ENCODE measurements at places on chromosomes 11 and 22.

DNA sequence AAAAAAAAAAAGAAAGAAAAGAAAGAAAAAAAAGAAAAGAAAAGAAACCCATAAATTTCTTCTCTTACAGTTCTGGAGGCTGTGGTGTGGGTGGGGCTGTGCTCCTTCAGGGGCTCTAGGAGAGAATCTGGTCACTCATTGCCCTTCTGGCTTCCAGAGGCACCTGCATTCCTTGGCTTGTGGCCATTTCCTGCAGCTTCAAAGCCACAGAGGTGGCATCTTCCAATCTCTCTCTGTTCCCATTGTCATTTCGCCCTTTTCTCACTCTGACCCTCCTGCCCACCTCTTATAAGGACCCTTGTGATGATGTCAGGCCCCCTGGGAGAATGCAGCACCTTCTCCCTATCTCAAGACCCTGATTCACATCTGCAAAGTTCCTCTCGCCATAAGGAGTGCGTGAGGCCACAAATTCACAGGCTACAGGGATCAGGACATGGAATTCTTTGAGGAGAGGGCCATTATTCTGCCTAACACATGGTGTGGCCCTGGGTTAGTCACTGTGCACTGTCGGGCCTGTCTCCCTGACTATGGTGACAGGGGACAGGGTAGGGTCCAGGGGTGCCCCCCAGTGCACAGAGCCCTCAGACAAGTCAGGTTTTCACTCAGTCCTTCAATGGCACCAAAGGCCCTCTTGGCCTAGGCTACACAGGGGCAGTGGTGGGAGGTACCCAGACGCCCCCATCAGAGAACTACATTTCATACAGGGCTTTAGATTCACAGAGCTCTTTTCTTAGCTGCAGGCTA is 38.6 kb upstream of the PRR5 start:
- DNase-seq: no peak

- DNase-seq: peak; percentile 12
These were observed at the start of gene TCN2 for GRCh38 chr22:30606455-30607299. Gene TCN2, plus strand, starts transcription at chr22:30607174. Its CDS starts 158 bp downstream, at chr22:30607332.

DNA sequence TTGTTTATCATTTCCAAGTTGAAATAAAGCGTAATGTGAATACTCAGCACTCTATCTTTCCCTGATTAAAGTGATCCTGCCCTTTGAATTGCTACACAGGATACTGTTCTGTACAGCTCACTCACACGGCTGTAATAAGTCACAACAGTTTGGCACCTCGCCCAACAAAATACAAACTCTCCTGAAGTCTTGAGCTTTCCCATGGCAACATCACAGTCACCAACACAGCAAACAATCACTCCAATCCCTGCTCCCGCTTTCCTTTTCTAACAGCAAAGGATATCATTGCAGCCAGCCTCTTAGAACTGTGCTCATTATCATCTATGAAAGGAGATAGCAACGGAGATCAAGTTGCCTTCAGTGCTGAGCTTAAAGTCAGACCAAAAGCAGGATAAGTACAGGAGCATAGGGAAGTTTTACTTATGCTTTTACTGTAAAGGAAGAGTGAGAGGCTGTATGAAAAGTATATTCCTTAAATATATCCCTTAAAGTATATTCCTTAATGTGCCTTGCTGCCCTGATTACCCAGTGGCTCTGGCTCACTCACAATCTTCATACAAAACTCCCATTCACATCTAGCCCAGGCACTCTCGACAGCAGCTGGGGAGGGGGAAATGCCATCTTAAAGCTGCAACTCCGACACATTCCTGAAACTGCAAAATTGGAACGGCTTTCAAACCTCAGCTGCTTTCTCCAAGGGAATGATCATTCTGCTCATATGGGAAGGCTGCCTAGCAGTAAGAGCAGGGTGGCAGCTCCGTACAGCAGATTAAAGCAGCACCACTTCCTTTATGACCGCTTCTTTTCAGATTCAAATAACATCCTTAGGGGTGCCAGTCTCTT is 35.8 kb downstream of the MAML2 start:
- no peak for DNase-seq

GRCh38 chr22:33817512-33818127 is 102.7 kb downstream of the LARGE1 start:
- no peak for DNase-seq

GRCh38 chr11:69941546-69942332 is 122.5 kb upstream of the FGF3 start:
- no peak for DNase-seq

GRCh38 chr11:12531681-12532080 is 142.5 kb upstream of the TEAD1 start:
- no peak for DNase-seq

- no peak for DNase-seq
These were observed 1.4 kb upstream of the EMSY start for GRCh38 chr11:76443268-76443980.

- no peak for DNase-seq
These were observed 435 bp upstream of the TAF6L start for GRCh38 chr11:62770778-62771143.

DNA sequence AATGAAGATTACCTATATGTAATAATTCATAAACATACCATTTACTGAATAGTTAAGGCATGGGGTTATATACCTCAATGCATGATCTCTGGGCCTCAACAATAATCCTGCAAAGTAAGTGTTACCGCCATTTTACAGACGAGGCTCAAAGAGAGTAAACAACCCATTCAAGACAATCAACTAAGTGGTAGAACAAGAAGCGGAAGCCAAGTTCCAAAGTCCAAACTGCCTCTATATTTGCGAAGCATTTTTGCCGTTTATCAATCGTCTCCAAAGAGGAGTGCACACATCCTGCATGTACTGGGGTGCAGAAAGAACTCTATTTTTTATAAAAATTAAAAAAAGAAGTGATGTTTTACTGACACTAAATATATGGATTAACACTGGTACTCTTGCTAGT is 27.5 kb upstream of the P4HA3 start:
- no peak for DNase-seq

DNA sequence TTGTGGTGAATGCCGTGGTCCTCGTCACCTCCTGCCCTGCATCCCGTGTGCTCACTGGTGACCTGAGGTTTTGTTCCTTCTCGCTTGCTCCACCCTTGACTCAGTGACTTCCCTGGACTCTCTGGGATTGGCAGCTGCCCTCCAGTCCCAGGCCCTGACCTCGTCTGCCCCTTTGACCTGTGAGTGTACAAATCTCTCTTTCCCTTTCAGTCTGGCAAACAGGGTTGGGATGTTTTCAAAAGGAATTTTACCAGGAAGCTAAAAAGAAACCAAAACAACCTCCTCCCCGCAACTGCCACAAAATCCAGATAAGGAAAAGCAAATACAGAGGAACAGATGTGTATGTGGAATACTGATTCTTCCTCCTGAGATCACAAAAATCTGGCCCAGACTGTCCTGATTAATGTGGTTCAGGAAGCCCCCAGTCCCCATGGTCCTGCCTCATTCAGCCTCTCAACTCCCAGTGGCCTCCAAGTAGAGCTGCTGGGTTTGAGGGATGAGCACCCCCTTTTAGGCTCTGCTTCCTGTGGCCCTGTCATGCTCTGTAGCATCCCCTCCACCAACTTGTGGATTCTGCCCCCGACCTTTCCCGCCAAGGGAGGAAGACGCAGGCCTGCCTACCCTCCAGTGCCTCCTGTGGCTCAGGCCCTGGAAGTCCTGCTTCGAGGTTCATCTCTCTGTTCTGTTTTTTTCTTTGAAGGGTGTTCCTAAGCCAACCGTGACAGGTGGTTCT is 15.2 kb downstream of the ROBO4 start:
- no peak for DNase-seq

- DNase-seq: no peak
These were observed 15.3 kb downstream of the MACROD1 start for GRCh38 chr11:64150481-64151239.

DNA sequence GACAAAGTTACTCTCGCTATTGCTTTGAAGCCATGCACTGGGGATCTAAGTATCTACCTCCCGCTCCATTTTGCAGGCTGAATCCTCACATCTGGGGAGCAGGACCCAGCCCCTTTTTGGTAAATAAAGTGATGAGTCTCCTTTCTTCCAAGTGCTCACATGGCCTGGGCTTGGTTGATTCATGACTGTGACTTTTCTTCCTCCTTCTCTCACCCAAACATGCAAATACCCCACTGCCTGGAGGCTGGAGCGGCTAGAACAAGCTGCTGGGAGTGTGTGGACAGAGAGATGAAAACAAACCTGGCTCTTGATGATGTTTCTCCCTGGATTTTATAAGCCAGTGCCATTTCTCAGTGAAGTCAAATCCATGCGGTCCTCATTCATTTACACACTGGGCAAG is 72.7 kb downstream of the TRIM29 start:
- DNase-seq: no peak

DNA sequence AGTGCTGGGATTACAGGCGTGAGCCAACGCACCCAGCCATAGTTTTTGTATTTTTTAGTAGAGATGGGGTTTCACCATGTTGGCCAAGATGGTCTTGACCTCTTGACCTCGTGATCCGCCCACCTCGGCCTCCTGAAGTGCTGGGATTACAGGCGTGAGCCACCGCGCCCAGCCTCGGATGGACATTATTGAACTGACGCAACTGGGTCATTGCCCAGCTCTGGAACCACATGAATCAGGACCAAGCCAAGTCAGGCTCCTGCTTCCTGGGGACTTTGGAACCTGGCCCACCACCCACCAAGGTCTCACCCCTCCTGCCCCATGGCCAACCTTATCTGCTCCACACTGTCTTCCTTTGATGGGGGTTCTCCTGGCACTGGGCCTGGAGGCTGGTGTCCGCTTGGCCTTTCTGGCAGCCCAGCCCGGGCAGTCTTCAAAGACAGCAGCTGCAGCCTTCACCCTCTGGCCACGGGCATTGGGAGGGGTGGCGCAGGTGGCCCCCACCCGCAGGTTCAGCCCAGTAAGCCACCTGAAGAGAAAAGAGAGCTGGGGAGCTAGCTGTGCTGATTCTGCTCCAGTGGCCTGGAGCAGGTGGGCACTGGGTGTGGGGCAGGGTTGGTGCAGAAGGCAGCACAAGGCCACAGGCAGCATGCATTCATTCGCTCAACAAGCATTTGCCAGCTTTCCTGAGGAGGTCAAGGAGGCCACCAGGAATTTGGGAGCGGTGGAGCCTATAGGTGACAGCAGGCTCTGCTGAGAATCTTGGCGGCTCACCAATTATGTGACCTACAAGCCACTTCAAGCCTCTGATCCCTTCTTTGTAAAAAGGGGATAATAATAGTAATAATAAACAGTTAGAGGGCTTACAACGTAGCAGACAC is 5.7 kb downstream of the CHADL start:
- no peak for DNase-seq

DNA sequence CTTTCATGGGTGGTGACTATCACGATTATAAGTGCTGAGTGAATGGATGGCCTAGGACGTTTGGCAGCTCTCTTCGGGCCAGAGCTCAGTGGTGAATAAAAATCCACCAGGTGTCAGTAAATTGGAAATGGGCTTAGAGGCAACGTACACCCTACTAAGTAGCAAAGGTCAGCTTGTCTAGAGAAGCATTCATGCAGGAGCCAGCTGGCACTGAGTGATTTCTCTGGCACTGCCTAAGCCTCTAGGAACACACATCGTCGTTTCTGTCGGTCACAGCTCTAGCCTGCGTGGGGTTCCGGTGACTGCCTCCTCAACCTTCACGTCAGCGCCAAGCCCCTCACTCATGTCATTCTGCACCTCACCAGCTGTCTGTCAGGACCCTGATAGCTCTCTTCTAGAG is 192.4 kb upstream of the NTM start:
- no peak for DNase-seq

DNA sequence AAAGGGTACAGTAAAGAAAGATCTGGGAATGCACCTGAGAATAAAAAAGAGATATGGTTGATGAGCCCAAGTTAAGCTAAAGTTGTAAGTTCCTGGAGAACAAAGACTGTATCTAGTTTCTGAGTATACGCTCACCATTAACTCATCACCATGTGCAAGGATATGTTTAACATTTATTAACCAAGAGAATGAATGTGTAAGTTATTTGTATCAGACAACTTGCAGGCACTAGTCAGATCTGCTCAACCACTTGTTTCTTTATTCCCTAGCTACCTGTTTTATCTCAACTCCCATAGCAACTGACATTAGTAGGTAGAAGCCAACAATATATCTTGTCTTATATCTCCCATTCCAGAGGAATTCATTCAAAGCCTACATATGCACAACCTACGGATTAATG is 74.9 kb upstream of the KCNA4 start:
- DNase-seq: no peak

DNA sequence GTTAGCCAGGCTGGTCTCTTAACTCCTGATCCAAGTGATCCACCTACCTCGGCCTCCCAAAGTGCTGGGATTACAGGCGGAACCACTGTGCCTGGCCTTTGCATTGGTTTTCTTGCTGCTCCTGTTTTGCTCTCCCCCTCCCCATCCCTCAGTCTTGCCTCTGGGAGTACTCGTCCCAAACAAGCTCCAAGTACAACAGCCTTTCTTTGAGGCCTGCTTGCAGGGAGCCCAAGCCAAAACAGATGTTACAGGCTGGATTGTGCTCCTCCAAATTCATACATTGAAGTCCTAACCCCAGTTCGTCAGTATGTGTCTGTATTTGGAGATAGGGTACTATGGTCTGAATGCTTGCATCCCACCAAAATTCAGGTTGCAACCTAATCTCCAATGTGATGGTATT is 8.6 kb downstream of the IGLL1 start:
- DNase-seq: no peak

DNA sequence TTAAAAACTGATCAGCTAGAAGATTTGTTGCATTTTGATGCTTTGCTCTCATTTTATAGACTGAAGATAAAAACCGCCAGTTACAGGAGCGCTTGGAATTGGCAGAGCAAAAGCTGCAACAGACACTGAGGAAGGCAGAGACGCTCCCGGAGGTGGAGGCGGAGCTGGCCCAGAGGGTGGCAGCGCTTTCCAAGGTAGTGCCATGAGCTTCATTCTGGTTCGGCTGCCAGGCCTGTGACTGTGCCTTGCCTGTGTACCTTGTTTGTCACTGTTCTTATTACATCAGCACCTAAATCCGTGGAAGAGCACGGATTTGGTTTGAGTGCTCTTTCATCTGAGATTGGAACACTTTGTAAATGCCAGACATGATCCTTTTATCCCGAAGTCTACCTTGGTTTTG is 61.4 kb downstream of the PPFIA1 start:
- DNase-seq: no peak

- DNase-seq: peak; percentile 54
These were observed 3.7 kb upstream of the POLD4 start for GRCh38 chr11:67356864-67357561.

DNA sequence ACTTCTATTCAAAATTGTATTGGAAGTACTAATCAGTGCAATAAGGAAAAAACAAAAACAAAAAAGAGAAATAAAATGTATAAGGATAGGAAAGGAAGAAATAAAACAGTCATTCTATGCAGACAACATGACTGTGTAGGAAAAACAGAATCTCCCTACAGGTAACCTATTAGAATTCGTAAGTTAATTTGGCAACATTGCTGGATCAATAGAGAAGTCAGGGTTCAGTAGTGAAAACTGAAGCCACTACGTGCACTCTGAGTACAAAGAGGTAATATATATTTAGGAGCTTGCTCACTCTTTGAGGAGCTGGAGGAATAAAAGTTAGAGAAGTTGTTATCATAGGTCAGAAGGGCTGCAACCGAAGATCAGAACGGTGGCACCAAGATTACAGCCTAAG is 84.0 kb upstream of the BMAL1 start:
- DNase-seq: no peak

Measured in activated CD4-positive, alpha-beta T cell treated with anti-CD3 and anti-CD28 coated beads, Interleukin-2, amount 50 U/mL, for 4 hours (primary cell).